ENCODE measurements at places on chromosomes 7 and 10.
A peak's percentile ranks its signal among the peaks of the same experiment; 100 is the strongest.

DNA sequence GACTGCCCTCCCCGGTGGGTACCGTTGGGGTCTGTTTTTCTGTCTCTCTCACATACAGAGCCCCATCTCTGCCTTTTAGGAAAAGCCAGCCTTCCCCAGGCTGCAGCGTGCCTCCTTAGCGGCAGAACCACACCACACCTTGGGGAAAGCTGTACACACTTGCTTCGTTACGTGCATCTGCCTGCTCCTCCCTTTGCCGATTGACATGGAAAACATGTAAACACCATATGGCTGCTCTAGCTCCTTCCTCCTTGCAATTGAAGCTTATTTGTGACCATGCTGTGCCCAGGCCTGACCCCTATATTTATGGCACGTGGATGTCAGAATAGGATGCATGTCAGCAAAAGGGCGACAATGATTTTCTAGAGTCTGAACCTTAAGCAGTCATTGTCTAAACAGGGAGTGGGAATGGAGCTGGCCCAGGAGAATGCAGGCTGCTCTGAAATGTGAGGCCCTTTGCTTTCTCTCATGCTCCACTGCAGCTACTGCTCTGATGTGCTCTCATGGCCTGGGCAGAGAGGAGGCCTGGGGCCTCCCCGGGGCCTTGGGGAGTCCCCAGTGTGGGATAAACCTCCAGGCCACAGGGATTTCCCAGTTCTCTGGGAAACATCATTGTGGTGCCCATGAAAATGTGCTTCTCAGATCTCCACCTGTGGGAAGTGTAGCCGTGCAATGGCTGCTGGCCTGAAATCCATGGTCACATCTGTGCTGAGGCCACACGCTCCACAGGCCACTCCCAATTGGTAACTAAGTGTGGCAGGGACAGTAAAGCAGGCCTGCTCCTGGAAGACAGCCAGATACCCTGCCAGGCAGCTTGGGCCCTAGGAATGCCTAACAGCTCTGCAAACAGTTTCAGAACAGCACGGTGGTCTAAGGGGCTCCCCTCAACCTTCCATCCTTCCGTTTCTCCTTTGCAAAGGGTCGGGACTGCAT is 18.6 kb downstream of the PDE6C start:
- no peak for DNase-seq

- no peak for DNase-seq
Observed at GRCh38 chr7:42720991-42721796, 190.7 kb downstream of the C7orf25 start.

DNA sequence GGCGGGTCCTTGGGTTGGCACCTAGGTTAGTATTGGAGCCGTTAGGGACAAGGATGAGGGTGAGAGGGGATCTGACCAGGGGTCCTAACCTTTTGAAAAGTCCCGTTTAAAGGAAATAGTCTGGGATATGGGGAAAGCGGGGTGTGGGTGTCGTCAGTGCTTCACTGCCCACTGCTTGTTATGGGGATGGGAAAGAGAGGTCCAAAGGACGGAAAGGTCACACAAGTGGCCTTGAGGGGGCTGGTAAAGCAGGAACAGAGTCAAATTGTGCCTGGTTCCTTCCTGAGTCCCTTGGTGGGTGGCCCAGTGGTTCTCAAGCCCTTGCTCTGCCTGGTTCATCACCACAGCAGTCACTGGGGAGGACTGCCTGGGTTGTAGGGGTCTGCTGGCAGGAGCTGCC is 2.6 kb upstream of the ZNF775 start:
- no peak for DNase-seq

DNA sequence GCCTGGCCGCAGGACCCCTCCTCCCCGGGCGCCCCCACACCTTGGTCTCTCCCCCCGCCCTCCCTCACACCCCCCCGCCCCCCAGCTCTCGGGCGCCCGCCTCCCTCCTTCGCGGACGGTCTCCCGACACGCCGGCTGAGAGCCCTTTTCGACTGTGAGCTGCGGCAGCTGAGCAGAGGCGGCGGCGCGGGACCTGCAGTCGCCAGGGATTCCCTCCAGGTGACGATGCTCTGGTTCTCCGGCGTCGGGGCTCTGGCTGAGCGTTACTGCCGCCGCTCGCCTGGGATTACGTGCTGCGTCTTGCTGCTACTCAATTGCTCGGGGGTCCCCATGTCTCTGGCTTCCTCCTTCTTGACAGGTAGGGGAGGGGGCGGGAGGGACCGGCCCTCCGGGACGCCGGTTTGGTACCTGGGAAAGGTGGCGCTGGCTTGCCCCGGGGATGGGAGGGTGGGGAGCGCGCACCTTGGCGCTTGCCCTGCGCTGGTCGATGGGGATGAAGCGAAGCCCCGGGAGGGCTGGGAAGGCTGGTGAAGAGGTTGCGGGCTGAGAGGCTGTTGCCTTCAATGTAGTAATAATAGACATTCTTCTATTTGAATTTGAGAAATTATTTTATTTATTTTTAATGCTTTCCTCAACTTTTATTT is at the start of gene BMPER:
BMPER (plus strand) TSS at position 151 of the 644 bp plus-strand sequence; CDS start at position 226, 75 bp downstream.
- DNase-seq, result no peak

DNA sequence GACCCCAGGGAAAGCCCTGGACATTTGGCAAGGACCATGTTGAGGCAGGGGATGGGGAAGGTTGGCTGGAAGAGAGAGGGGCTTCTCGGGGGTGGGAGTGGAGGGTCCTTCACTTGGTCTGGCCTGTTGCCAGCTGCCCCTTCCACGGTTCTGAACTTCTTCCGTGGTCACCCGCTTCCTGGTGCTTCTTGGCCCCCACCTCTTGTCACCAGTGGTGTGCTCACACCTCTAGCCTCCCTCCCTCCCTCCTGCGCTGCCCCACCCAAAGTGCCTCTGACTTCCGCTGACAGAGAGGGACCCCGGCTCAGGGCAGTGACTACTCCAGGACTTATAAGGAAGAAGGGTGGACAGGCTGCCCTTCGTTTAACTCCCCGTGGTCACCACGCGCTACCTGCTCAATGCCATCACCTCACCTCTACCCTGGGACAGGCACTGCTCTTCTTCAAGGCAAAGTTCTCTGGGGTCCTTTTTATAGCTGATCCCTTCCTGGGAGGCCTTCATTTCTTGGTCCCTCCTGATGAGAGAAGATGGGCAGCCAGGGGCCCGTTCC is at the start of gene MUC12:
MUC12 (plus strand) TSS at position 500 of the 550 bp plus-strand sequence. CDS start 58 bp downstream, outside the sequence.
- DNase-seq, result no peak

- no peak for DNase-seq
Observed at GRCh38 chr7:103856929-103857328, 132.5 kb downstream of the RELN start.

DNA sequence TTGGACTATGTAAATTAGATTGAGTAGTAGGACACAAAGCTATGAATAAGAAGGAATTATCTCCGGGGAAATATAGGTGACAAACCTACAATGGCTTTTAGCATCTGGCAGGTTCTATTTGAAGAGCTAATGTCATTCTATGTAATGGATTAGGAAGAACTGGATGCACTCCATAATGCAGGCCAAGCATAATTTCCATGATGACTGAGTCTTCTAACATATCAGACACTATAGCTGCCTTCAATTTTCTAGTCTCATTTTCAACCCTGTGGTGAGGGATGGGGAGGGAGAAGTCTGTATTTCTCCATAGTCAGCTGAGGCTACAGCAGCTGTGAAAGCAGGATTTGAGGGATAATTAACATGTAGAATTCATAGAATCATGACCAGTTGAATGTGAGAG is 390.4 kb upstream of the LRRTM3 start:
- no peak for DNase-seq

DNA sequence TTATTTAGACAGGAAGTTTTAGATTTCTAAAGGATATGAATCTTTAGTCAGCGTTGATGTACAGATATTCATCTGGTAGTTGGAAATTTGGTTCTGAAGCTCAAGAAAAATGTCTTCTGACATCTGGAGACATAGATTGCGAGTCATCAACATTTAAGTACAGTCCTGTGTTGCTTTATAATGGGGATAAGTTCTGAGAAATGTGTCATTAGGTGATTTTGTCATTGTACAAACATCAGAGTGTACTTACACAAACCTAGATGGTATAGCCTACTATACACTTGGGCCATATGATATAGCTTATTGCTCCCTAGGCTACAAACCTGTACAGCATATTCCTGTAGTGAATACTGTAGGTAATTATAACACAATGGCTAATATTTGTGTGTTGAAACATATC is 49.6 kb upstream of the UBN2 start:
- no peak for DNase-seq

DNA sequence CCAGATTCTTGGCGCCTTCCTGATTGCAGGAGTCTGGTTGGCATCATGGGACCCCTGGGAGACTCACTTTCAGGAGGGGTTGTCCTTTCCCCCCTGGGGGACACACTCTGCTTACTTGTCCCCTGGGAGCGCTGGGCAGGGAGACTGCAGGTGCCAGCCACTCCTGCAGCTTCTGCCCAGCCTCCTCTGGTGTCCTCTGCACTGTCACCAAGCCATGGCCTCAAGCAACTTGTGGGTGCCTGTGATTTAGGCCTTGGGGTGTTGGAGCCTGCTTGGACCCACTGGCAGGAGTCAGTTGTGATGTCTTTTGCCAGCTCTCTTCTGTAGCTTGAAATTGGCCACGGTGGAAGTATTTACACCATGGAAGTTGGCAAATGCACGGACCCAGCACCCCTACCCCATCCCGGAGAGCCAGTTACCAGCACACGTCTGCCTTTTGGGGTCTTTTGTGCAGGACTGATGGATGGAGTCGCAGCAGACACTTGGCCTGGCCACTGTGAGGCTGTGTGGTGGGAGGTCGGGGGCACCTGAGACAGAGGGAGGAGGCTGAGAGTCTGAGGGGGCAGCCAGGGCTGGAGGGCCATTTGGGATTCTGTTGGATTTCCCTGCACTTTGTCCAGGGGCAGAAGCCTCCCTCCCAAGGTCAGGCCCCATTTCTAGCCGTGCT is 104.7 kb downstream of the LHPP start:
- DNase-seq, result no peak

GRCh38 chr7:11182736-11183135 is 209.1 kb downstream of the PHF14 start:
- no peak for DNase-seq

DNA sequence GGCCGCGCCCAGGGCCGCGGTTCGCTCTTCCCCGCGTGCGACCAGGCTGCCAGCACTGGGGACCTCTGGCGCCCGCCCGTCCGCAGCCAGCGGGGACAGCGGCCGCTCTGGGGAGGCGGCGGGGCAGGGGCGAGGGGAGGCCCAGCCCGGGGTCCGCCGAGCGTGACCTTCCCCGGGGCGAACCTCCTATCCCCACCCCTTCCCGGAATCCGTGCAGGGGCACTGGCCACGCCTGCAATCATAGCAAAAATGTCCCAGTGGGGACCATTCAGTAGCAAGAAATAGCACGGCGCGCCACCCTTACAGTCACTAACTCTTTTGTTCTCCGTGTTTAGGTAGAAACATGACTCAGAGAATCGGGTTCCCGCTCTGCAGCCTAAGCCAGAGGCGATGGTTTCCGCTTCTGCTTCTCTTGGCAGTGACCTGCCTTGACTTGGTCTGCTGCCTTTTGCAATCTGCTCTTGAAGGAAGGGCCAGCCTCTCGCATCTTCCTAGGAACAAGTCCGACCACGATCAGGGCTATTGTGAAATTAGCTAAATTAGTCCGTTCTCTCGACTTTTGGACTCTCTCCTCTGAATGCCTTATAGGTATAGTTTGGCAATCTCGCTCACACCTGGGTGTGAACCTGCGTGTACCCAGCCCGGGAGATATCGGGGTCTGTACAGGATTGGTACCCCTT is 79.3 kb upstream of the ACBD5 start:
- no peak for DNase-seq

DNA sequence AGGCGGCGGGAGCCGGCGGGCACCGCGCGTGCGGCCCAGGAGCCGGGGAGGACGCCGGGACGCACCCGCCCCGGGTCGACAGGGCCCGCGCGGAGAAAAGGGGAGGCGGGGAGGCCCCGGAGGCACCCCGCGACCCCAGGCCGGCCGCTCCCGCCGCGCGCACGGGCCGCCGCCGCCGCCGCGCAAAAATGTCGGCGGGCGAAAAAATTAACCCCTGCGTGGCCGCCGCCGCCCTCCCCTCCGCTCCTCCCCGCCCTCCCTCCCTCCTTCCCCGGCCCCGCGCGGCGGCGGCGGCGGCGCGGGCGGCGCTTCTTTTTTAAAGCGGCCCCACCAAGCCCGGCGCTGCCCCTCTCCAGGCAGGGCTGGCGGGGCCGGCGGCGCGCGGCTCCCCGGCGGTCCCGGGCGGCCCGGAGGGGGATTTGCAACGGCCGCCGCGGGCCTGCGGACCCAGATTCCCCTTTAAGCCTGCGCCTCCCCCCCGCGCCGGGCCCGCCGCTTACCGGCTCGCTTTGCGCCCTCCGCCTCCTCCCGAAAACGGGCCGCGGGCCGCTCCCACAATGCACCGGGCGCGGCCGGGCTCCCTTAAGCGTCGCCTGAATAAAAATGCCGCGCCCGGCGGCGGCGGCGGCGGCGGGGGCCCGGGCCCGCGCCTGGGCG is 465 bp downstream of the SEPHS1 start:
- peak; percentile 63 for DNase-seq

DNA sequence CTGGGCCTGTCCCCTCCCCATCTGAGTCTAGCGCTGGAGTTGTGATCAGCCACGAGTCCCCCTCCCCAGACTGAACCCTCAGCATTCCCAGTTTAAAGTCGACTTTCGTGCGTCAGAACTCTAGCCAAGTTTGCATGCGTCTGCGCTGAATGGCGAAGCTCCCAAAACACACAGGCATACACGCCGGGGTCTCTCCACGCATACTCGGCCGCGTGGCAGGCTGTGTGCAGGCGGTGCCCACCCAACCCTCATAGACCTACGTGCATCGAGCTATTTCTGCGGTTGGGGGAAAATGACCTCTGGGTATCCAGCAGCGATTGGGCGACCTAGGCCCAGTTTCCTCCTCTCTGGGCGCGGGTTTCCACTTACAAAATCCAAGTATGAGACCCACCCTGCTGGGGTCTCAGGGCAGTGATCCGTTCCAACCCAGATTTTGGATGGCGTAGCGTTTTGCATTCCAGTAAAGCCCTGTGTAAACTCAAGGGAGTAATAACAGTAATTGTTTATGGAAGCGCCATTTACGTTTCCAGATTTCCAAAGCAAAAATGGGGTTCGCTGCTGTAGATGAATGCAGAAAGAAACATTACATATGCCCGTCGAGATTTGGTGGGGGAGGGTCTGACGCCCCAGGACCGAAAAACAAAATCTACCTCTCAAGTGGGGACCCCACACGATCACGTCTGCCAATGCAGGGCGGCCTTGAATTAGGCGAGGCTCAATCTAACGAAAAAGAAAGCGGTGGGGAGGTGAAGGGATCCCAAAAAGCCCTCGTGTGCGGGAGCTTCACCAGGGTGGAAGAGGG is 2.0 kb upstream of the HMX3 start:
- DNase-seq, result no peak

DNA sequence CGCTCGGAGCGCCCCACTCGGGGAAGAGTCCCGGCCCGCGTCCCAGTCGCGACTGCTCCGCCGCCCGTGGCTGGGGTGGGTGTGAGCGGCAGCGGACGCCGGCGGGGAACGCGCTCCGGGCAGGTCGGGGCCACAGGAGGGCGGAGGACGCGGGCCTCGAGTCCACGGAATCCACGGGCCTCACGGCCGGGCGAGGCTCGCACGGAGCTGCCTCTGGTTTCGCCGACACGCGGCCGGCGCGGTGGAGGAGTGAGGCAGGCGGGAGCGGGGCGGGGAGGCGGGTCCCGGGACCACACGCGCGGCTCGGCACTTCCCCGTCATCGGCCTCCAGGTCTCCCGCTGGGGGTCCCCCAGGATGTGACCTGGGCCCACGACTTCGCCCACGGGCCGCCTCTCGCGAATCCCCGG is 533 bp upstream of the NKX6-2 start:
- DNase-seq, result no peak

All from NK-92 treated with Interleukin-12 subunit alpha and Interleukin-12 subunit beta, amount 100 ng/mL, for 24 hours (cell line).